ENCODE measurements at places on chromosomes 13 and 19.

GRCh38 chr13:41490371-41491015 is 33.1 kb downstream of the RGCC start:
- no peak for DNase-seq

- no peak for DNase-seq
Observed at GRCh38 chr13:40728595-40728994, 42.4 kb downstream of the MRPS31 start.

- DNase-seq, result no peak
Observed at GRCh38 chr13:30785191-30785850, 50.0 kb downstream of the ALOX5AP start.

DNA sequence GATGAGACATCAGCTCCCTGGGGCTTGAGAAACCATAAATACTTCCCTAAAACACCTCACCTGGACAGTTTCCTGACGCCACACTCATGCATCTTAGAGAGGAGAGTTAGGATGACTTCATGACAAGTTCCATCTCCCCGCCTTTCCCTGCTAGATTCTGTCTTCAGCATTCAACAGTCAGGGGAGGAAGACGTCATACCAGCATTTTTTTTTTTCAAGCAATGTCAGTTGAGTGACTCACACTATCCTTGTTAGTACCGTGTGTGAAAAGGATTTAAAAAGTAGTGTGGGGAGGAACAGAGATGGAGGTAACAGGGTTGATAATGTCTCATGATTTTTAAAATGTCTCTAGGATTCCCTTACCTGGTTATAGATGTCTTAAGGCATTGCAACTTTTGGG is at the start of gene OR7D2:
Gene OR7D2 (plus strand): TSS at position 79 of the 400 bp plus-strand sequence. CDS start 6,803 bp downstream, outside the sequence.
- no peak for DNase-seq

DNA sequence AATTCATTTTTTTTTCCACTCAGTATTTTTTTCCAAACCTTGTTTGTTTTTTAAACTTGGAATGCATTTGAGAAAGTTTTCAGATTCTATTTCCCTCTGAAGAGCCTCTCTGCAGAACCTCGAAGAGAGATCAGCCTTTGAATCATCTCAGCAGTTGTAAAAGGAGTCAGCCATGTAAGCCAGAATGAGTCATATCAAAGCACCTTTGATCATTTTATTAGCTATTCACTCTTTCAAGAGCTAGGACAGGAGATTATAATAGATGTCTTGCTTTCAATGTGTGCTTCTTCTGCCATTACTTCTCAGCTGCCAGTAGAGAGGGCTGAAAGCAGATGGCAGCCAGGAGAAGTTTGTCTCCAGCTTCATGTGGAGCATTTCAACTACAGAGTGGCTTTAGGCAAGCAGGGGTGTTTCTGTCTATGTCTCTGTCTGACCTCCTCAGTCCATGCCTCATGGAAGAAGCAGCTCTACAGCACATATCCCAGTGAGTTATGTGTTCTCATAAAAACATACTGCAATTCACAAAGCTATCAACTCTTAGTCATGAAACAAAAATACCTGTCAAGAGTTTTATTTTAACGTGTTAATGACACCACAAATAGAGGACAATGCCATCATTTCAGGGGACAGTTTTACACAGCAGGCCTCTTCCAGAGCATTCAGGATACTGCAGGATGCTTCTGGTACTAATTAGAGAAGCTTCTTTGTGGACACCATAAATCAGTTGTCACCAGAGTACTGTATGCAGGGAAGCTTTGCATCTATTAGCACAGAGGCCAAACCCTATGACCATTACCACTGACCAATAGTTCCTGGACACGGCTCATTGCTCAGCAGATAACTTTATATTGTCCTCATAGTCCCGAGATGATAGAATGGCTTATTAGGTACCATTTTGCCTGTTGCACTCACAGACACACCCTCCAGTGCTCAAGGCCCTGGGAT is 94.3 kb downstream of the NHLRC3 start:
- DNase-seq, result no peak

- no peak for DNase-seq
Observed at GRCh38 chr13:41942462-41943094, 18.3 kb downstream of the VWA8 start.

DNA sequence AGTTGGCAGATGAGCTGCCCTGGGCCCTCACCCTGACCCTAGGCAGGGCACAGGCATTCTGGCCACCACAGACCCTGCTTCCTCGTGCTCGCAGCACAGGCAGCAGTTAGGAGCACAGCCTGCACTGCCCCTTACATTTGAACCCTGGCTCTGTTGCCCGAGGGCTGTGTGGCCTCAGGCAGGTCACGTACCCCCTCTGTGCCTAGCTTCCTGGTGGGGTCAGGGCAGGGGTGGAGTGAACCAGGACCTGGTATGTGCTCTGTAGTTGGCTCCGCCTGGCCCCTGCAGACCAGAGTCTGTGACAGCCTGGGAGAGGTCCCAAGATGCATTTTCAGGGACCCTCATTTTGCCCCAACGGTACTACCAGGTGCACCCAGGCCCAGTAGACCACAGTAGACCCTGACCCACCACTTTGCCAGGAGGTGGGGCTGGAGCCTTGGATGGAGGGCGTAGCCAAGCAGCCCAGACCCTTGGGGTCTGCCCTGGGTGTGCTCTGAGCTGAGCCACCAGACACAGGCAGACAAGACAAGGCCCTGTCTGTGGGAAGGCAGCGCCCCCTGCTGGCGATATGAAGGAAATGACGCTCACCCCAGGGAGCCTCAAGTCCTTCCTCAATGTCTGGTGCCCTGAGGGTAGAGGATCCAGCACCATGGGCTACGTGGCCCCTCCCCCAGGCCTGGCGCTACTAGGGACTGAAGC is 9.1 kb downstream of the LYL1 start:
- peak; percentile 85 for DNase-seq

All from CMK (cell line).